NCI-H187 treated with DMSO at 0.1 percent for 48 hours (cell line): ENCODE measurements at places on chromosomes 2 and 18.

DNA sequence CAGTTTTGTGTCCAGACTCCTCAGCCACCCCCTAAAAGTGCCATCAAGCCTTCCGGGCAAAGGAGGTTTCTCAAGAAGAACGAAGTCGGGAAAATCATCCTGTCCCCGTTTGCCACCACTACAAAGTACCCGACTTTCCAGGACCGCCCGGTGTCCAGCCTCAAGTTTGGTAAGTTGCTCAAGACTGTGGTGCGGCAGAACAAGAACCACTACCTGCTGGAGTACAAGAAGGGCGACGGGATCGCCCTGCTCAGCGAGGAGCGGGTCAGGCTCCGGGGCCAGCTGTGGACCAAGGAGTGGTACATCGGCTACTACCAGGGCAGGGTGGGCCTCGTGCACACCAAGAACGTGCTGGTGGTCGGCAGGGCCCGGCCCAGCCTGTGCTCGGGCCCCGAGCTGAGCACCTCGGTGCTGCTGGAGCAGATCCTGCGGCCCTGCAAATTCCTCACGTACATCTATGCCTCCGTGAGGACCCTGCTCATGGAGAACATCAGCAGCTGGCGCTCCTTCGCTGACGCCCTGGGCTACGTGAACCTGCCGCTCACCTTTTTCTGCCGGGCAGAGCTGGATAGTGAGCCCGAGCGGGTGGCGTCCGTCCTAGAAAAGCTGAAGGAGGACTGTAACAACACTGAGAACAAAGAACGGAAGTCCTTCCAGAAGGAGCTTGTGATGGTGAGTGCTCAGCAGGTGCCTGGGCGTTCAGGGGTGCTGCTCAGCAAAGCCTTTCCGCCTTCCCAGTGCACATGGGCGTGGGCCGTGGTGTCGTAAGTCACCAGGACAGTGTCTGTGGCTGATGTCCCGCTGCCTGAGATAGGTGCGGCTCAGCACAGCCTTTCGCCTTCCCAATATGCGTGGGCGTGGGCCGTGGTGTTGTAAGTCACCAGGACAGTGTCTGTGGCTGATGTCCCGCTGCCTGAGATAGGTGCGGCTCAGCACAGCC lies 91.0 kb downstream of the SH3BP4 start:
- no peak for DNase-seq

DNA sequence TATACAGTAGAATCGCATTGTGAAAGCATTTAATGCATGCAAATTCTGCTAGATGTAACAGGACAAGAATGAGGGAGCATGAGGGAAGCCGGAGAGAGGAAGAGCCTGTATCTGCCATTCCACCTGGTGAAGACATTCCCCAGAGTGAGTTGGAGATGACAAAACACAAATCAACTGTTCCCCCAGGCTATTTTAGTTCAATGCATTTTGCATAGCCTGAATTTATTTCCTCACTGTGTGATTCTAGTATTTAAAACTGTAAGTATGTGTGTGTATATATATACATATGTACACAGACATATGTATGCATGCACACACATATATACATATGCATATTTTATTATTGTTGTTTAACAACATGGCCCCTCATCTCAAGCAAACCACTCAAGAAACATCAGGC lies 54.7 kb downstream of the CCDC68 start:
- DNase-seq, result no peak

DNA sequence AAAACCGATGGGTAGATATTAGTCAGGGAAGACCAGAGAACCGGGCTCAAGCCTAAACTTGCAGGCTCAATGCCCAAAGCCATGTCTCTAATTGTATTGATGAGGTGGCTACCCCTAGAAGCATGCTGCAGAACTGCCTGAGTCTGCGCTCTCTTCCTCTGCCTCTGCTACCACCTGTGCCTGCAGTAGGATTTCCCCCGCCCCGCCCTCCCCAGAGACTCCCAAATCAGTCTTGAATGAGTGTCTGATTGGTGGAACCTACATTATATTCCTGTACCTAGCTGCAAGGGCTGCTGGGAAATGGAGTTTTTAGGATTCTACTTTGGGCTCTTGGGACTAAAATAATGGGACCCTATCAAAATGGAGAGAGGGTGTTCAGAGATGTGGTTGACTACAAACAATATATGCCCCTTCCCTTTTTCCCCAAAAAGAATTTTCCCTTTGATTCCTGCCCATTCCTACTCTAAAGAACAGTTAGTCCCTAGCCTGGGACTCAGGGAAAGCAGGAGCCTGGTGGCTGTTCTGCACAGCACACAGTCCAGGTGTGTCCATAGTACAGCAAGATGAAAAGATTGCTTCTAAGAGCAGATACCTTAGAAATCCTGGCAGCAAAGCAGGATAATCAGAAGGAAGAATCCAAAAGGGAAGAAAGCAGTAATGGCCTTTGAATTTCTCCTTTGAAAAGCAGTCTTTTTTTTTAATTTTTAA lies 12.5 kb downstream of the GRP start:
- no peak for DNase-seq

DNA sequence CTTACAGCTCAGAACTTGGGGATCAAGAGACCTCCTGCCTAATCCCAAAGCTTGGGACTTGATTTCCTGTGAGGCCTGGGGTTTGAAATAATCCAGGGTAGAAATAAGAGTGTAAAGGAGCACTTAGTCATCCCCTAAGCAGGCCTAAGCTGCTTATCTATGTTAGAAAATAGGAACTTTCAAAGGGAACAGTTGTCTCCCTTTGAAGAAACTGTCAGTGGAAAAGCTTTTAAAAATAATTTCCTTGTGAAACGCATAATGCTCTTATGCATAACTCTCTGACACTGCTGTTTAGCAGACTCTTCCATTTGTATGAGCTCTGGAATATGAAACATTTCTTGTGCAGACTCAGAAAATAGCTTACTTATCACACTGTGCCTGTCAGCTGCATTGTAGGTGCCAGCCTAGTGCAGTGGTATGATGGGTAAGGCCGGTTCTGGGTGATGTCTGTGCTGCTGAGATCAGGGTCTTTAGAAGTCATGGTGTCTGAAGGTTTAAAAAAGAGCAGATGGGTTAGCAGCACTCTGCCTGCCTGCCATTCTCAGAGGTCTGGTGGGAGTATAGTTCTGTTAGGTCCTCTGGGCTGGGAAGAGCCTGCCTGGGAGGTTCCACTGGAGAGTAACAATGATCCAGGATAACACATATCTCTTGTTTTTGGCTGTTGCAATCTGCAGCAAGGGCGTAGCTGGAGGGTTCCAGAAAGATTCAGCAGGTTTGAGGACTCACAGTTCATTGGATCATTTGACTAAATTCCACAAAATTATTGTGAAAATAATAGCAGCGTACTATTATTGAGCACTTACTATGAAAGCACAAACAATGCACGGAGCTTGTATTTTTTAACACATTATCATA lies 283.2 kb upstream of the MEX3C start:
- DNase-seq, result no peak

- no peak for DNase-seq
Measured at GRCh38 chr2:235468978-235469655, 24.7 kb upstream of the AGAP1 start.

- DNase-seq, result no peak
Measured at GRCh38 chr18:74507097-74507881, 11.1 kb downstream of the CNDP2 start.

DNA sequence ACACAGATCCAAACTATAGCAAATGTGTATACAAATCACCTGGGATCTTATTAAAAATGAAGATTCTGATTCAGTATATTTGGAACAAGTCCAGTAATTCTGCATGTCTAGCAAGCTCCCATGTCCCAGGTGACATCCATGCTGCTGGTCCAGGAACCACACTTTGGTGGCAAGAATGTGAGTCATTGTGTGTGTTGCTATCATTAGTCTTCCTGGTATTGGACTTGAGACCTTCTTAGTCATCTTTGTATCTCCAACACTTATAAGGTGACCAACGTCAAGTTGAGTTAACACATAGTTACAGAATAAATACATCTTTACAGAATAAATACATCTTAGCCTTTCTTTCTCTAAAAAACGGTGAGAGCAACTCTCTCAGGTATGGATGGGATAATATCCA lies 107.9 kb upstream of the NDUFV2 start:
- DNase-seq, result no peak

DNA sequence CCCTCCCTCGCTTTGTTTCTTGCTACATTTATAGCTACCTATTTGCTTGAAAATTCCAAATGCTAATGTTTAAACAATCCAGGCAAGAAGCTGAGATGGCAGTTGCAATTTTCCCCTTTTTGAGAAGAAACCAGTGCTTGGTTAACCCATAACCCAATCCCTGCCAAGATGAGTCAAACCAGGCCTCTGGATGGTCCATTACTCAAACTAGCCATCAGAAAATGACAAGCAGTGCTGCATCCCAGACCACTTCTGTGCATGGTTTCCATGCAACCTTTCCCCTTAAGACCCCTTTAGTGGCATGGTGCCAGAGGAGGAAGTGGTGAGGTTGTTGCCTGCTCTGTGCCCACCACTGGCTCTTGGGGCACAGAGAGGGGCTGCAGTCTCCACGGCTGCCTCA lies 131.2 kb upstream of the RMP24 start:
- no peak for DNase-seq

GRCh38 chr18:24603151-24603550 lies 142.7 kb downstream of the HRH4 start:
- no peak for DNase-seq
